ENCODE measurements at places on chromosomes 1 and 21.

- no peak for DNase-seq
Measured at GRCh38 chr1:32632829-32633228, 17.5 kb downstream of the ZBTB8OS start.

- DNase-seq, result peak; percentile 18
Measured at GRCh38 chr1:77040826-77041225, 173.5 kb downstream of the ST6GALNAC5 start.

DNA sequence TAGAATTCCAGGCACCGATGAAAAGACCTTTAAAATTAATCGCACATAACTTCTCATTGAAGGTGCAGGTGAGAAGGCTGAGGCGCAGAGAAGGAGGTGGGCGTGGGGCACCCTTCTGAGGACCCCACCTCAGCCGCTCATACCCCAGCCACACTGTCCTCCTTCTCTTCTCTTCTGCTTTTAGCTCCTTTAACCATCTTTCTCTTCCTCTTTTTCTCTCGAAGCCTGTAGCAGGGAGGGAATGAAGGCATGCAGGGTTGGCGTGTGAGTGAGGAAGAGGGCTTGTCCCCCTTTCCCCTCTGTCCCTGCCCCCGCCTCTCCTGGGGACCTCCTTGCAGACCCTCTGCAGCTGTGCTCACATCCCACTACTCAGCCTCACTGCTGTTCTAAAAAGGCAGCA lies 57.8 kb upstream of the CACNA1E start:
- DNase-seq, result no peak

GRCh38 chr1:67404212-67404620 lies 26.0 kb downstream of the SERBP1 start:
- no peak for DNase-seq

DNA sequence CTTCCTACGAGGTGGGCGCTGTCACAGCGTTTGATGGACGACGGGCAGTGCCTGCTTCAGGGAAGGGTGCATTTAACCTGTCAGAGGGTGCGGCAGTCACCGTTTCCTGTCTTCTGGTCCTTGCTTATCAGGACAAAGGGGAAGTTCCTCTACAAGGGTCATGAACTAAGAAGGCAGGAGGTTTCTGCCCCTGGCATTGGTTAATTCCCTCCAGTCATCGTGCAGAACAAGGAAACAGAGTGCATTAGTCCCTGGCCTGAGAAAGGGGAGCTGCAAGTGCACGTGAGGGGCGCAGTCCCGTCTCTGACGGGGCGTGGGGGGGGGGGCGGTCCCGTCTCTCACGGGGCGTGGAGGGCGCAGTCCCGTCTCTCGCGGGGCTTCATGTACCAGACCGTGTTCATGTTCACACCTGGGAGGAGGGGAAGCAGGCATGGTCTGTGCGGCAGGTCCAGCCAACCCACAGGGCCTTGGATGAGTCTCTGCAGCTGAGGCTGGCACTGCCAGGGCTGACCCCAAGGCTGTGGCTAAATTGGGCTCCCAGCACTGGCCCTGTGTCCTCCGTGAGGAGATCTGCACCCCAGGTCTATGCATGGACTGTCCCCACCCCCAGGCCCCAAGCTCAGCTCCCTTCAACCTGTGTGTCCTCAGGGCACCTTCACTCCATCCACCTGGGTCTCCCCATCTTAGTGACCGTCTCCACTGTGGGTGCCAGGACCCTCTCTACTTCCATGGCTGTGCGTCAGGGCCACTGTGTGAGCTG lies 89.2 kb upstream of the COL6A1 start:
- peak; percentile 67 for DNase-seq

- DNase-seq, result no peak
Measured at GRCh38 chr1:234768569-234769283, 158.7 kb upstream of the IRF2BP2 start.

DNA sequence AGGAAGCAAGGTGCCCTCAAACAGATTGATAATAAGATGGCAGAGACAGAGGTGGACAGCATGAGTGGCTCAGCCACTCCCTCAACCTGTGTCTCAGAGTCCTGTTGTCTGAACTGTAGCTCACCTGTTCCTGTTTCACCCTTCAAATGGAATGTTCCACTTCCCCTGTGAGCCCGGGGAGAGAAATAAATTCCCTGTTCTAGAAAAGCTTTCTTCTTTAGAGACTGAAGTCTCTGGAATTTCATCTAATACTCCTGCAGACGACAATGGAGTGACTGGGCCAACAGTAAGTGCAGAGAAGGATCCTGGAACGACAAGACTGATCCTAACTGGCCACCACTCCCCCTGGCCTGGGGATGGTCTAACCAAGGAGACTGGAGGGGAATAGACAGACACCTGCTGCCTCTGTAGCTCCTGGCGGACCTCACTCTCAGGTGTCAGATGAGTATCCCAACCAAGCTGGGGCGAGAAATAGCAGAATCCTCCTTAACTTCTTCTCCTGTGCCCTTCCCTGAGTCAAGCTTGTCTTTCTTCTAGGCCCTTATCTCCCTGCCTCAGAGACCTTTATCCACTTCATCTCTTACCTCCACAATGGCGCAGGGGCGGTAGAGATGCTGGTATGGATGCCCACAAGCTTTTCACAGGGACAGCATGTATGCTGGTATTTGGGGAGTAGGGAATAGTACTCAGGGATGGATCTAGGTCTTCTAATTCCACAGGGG lies 45.4 kb downstream of the PLEKHA6 start:
- no peak for DNase-seq

GRCh38 chr1:109631513-109632505 lies 12.2 kb downstream of the AMPD2 start:
- DNase-seq, result no peak

DNA sequence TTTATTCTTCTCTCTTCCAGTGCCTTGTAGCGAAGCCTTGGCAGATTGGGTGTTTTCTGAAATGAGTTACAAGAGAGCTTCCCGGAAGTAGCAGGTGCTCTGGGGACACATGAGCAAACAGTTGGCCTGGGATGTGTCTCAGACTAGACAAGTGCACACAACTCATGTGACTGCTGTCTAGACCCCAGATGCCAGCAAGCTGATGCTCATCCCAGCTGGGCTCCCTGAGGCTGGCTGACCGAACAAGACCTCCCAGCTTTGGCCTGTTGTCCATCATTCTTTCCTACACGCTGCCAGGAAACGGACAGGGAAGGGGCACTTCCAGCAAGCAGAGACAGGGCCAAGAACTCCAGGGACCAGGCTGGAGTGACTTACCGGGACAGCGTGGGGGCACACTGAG lies 18.7 kb upstream of the CSF1 start:
- no peak for DNase-seq

GRCh38 chr1:242448910-242449645 lies 75.4 kb downstream of the PLD5 start:
- DNase-seq, result no peak

- no peak for DNase-seq
Measured at GRCh38 chr1:218317061-218317460, 28.1 kb upstream of the TGFB2 start.

GRCh38 chr21:20592463-20592862 lies 405.7 kb upstream of the NCAM2 start:
- no peak for DNase-seq

DNA sequence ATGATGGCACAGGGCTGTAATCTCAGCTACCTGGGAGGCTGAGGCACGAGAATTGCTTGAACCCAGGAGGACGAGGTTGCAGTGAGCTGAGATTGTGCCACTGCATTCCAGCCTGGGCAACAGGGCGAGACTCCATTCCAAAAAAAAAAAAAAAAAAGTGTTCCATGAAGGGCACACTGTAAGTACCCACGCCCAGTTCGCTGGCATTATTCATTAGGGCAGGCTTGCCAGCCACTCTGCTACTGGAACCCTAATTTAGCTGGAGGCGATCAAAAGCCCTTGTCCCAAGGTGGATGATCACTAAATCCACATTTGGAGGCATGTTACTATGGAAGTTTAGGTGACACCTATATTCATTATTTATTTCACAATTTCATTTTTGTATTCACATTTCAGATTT lies 5.0 kb downstream of the IFNLR1 start:
- no peak for DNase-seq

GRCh38 chr1:41681331-41682098 lies 197.0 kb upstream of the EDN2 start:
- DNase-seq, result no peak

DNA sequence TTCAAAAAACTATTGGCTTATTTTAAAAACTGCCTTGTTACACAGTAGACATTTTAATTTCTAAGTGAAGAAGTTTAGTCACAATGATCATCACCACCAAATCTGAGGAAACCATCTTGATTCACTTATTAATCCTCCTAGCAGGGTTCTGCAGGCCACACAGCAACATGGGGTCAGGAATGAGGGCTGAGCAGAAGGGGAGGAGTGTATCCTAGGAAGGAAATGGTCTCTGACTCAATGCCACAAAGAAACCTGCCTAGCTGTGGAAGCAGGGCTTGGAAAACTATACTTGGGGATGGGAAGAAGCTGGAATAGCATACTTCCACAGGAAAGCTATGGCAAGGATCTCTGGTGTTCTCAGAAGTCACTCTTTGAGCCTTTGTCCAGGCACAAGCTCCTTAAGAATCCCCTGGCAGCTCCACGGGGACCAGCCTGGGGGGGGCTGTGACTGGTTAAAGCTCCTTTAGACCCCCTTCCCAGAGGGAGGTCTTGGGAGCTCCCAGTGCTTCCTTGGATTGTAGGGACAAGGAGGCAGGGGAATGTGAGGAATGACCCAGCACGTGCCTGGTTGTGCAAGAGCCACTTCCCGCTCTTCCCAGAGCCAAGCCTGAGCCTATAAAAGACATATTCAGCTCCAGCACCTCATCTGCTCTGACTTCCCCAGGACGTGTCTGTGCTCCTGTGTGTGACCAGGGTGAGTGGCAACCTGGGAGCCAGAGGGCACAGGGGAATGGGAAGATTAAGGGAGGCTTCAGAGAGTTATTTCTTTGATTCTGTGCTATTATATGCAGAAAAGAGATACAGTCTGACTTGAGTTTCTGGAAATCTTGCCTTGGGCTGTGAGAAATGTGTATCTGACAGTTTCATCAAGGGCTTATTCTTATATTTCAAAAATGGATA lies at the start of gene LCE2A:
Gene LCE2A (plus strand): TSS at position 645 of the 900 bp plus-strand sequence. CDS start 557 bp downstream, outside the sequence.
- no peak for DNase-seq

GRCh38 chr1:197618061-197618460 lies 157.2 kb downstream of the DENND1B start:
- DNase-seq, result no peak

DNA sequence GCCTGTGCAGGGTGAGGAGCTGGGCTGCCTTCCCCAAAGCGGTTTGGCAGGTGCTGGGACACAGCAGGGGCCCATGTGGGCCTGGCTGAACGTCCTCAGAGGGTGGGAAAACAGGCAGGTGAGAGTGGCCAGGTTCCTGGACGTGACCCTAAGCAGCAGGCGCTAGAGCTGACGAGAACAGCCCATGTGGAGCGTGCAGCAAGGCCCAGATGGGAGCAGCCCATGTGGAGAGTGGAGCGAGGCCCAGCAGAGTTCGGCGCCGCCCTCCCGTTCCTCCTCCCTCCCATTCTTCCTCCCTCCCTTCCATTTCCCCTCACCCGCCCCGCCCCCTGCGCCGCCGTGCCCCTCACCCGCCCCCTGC lies 314.4 kb upstream of the VAMP3 start:
- DNase-seq, result no peak

- DNase-seq, result no peak
Measured at GRCh38 chr1:246687002-246687401, 37.2 kb upstream of the SCCPDH start.

GRCh38 chr1:96771847-96772246 lies 50.3 kb downstream of the PTBP2 start:
- no peak for DNase-seq

- no peak for DNase-seq
Measured at GRCh38 chr1:227374846-227375245, 56.6 kb upstream of the CDC42BPA start.

GRCh38 chr1:35231287-35231686 lies 37.2 kb upstream of the ZMYM4 start:
- no peak for DNase-seq

DNA sequence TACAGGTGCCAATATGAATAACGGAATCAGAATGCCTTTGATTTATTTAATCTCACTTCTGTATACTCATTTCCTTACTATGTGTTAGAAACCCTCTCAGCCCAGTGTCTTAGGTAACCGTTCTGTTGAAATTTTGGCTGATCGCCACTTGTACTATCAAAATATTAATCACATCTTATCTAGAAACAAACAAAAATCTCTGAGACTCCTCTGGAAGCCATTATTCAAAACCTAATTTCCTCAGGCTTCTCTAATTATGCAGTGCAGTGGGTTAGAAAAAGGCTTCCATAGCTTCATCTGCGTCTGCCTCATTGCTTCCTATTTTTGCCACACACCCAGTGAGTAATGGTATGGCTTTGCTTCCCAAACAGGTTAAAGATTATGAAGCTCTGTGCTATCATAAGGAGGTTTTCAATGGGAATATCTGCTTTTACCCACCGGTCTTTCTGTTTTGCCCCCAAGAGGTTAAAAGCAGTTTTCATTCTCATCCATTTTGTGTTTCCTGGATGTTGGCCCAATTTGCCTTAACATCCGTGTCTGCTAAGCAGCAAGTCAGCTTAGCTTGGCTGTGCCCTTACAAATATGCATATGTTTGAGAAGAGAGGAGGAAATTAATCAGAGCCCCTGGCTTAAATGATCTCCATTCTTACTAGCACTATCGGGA lies 129.6 kb downstream of the RYR2 start:
- no peak for DNase-seq

GRCh38 chr1:96374076-96374762 lies 347.4 kb upstream of the PTBP2 start:
- DNase-seq, result no peak

DNA sequence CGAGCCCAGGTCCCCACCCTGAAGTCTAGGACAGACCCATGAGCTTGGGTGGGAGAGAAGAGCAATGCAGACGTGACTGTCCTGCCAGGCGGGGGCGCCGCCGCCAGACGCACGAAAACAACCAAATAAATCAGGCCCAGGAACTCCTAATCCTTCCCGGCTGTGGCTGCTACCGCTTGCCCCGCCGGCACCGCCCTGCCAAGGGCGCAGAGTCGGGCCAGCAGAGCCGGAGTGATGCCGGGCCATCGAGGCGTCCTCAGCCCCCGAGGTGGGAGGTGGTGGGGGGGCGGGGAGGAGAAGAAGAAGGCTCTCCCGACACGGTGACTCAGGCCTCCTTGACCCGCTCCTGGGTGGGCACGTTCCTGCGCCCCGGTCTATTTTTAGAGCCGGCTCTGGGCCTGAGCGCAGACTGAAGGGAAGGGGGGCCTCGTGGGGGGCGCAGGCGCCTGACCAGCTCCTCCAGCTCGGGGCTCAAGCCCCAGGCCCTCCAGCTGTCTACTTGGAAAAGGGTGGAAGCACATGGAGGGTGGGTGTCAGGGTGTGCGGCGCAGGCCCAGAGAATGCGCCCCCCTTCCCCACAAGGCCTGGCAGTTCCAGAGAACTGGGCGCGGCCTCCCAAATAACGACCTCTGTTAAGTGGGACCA lies 10.7 kb upstream of the COL16A1 start:
- peak; percentile 25 for DNase-seq

DNA sequence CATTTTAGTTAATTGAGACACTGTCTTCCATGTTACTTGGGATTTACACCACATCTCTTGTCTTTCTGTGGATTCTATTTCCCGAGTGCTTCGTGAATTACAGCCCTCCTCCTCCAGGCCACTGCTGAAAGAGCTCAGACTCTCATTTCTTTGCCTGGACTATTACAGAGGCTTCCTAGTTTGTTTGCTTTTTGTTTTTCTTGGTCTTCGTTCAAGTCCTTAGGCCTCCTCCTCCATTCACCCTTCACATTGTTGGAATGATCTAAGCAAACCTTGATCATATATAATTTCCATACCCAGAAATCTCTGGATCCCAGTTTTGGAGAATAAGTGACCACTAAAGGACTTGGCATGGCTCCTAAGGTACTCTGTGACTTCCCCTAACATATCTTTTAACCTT lies 94.1 kb downstream of the CNIH3 start:
- DNase-seq, result no peak

- no peak for DNase-seq
Measured at GRCh38 chr1:63795455-63795854, 21.6 kb downstream of the ROR1 start.

- DNase-seq, result no peak
Measured at GRCh38 chr21:31236528-31236927, 107.5 kb downstream of the TIAM1 start.
